ENCODE measurements at places on chromosomes 4 and X.

DNA sequence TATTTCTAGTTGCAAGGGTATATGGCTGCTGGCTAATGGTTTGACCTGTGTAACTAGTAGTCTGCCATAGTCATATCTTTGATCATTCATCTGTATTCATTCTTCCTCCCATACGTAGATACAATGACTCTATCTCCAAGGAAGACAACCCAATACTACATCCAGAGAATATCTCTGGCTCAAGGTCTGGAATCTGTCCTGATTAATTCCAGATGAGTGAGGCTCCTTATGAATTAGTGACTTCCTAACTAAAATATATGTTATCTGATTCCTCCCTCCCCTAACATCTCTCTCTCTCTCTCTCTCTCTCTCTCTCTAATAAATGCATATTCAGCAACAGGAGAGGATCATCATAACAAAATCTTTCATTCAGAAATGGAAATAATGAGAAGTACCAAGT is 641.5 kb downstream of the FAT4 start:
- no peak for DNase-seq

- peak; percentile 95 for DNase-seq
These were observed 45.1 kb upstream of the PPARGC1A start for GRCh38 chr4:23934915-23935314.

DNA sequence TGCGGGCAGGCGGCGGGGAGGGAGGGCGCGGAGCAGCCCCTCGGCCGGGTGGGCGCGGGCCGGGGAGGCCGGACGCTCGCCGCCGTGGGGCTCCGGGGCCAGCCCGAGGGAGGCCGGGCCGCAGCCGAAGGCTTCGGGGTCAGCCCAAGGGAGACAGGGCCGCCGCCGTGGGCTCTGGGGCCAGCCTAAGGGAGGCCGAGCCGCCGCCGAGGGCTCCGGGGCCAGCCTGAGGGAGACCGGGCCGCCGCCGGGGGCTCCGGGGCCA is 251 bp downstream of the KIAA0232 start:
- DNase-seq: no peak

DNA sequence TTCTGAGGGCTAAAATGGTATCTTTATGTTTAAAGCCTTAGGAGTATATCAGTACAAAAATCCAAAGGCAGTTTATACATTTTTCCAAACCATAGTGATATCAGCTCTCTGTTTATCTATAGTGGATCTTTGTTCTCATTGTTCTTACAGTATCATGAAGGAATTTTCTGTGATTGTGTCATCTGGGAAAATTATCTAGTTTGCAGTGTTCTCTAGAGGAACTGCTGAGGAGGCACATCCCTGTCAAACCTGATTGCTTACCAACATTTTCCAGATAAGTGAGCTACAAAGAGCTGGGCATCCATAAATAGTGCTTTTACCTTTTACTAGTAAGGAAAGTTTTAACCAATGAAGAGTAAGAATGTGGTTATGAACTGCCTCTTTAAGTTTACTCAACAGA is 44.9 kb upstream of the SLC25A31 start:
- DNase-seq: no peak

DNA sequence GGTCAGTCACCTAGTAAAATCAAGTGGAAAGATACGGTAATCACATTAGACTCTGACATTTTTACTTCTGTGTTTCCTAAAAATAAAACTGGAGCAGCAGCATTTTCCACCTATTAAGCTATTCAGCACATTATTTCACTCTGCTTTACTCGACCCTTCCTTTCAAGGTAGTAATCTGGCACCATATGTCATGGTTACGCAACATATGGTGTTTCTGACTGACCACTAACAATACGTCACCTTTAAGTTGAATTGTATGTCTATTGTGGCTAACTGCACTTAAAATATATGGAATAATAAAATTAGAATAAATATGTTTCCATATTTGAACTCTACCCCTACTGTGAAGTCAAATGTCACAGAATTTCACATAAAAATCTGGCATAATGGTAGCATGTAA is 168.8 kb downstream of the CDS1 start:
- DNase-seq: no peak

DNA sequence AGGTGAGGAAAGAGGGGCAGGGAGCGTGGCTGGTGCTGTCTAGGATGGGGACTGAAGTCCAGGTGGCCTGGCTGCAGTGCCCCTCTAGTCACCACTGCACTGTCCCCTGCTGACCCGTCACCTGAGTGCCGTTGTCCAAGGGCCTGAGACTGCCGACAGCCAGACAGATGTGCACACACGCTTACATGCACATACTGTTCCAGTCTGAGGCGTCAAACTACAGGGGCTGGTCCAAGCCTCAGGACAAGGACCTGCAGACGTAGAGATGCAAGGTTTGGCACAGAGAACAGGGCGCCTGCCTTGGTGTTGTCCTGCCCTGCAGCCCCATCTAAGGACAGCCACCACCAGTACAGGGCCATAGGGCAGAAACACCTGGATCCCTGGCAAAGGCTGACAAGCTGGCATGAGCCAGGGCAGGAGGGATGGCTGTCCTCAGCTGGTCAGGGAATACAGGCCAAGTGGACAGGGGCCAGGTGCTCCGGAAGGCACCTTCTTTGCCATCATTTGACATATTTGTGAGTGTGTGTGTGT is 1.7 kb downstream of the SLC2A9 start:
- DNase-seq: no peak

DNA sequence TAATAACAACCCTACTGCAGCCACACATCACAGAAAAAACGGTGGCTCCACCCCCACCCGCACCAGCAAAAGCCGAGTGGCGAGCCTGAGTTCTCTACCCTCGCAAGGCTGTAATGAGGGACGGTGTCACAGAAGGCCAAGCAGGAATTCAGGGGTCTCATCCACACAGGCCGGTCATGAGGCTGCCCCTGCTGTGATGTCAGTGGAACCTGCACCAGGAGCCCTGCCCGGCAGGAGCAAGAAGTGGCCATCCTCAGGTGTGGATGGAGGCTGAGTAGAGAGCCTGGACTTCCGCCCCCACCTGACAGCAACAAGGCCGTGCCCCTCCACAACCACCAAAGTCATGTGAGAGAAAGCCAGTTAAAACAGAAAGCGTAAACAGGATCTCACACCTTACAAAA is 20.6 kb downstream of the LYAR start:
- DNase-seq: no peak

Measured in astrocyte of the cerebellum (primary cell).